ENCODE measurements at places on chromosomes 6 and 20.

DNA sequence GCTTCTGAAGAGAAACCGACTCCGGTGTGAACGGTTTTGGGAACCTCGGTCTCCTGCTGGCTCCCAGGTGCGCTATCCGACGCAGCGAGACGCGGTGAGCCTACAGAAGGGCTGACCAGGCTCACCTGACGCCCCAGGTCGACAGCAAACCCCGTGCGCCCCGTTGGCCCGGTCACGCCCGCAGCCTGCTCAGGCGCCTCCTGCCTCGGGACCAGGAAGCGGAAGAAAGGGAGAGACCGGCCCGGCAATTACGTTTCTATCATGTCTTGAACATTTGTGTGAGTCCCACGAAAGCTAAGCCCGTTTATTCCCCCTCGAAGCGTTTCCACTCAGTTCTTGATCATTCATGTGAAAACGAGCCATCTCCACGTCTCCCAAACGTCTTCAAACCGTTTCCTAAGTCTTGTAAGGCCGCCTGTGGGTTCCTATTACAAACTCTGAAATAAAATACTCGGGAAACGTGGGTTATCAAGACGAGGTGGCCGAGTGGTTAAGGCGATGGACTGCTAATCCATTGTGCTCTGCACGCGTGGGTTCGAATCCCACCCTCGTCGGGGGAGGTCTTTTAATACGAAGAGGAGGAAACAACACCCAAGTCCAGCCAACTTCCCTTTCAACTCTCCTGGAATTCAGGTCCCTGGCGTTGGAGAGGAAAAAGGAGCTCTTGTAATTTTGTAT lies 150.5 kb upstream of the PRSS16 start:
- peak; percentile 4 for DNase-seq

DNA sequence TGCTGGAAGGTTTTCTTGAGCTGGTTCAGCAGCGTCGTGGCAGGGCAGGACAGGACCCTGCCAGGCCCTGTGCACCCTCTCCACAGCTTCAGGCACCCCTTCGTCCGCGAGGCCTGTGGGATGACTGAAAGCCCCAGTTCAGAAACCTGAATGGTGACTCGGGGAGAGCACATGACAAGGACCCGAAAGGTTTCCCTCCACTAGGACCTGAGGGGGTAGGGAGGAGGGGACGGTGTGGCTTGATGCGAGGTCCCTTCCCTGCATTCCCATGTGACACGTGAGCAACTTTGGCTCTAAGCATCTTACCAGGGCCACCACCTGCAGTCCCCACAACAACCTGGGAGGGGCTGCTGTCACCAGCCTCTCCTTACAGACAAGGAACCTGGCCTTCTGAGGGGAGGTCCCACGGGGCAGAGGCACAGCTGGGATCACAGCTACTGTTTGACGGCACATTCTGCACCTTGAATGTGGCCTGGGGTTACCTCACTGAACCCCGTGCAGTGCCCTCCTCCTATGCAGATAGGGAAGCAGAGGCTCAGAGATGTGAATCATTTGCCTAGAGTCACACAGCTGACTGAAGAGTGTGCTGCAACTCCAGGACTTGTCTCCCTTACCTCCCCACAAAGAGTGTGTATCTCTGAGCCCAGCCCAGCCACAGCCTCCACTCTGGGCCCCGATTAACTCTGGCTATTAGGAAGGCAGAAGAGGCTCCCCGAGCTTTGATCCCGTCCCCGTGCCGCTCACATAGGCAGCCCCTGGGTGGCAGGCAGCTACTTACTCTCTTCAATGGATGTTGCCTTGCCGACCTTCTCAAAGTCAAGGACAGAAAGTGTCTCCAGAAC lies 84.6 kb downstream of the PTPN1 start:
- DNase-seq: no peak

GRCh38 chr6:116928677-116929076 lies 51.6 kb downstream of the RFX6 start:
- no peak for DNase-seq

GRCh38 chr6:26594730-26595632 lies 1.8 kb upstream of the ABT1 start:
- DNase-seq: no peak

DNA sequence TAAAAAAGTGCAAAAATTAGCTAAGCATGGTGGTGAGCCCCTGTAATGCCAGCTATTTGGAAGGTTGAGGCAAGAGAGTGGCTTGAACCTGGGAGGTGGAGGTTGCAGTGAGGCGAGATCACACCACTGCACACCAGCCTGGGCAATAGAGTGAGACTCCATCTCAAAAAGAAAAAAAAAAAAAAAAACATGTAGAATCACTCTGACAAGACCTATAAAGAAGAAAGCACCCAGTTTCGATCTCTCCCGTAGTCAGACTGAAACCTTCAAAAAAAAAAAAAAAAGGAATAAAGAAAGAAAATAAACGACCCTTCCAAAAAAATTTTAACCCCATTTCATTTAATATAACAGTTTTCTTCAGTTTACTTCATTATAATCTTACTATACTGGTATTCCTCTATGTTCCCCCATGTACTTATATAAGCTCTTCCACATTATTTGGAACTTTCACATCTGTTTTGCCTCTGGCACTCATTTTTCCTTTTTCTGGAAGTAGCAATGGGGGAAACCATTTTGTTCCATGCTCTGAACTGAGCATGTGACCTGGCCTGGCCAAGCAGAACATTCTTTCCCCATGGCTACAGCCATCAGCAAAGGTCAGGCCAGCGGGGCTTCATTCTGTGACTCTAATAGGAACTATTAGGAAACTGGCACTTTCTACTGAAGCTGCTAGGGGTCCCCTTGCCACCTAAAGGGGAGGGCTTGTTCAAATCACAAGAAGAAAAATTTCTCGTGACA lies 9.6 kb downstream of the SLC18B1 start:
- no peak for DNase-seq

DNA sequence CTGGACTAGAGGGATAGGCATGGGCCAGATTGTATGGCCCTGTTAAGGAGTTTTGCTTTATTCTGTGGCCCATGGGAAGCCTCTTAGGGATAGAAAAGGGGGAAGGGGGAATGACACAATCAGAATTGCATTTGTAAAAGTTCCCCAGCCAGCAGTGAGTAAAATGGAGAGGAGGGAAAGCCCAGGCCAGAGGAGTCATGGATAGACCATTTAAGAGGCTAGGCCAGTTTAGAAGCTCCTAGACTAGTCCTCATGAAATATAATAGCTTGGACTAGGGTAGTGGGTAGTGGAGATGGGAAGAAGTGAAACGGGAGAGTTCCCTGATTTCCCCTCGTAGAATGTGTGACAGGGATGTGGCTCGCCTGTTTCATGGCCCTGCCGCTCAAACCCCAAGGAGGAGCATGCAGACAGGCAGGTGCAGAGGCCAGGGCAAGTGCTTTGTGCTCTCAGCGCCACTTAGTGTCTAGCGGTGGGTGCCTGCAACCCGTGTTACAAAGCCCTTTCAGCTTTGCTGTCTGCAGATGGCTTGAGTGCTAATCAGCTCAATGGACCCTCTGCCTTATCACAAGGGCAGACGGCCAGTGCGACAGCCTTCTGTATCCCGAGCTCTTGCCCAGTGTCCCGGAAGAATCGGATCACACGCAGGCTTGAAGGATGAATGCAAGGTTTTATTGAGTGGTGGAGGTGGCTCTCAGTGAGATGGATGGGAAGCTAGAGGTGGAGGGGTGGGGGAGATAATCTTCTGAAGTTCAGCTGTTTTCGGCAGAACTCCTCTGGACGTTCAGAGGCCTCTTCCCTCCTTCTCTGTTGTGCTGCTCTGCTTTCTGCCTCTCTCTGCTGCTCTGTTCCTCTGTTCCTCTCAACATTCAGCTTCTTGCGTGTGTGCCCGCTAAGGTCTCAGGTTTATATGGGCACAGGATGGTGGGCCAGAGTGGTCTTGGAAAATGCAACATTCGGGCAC lies 141.1 kb downstream of the CEP57L1 start:
- peak; percentile 47 for DNase-seq
